NCI-H187 treated with DMSO at 0.1 percent for 48 hours (cell line): ENCODE measurements at places on chromosomes 7 and 10.

DNA sequence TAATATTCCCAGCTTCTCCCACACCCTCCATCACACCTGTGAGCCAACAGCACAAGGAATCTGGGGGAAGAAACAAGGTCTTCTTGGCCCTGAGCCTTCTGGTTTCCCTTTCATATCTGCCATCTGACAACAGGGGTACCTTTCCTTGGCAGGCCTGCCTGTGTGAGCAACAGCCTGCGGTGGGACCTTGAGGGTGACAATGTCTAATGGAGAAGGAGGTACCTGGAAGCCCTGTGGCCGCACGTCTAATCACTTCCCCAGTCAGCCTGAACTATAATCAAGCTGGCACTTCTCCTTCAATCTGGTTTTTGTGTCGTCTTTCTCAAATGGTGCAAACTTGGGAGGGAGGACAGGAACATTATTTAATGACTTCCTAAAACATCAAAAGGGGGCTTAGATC, 41.2 kb downstream of the NRCAM start:
- DNase-seq = no peak

DNA sequence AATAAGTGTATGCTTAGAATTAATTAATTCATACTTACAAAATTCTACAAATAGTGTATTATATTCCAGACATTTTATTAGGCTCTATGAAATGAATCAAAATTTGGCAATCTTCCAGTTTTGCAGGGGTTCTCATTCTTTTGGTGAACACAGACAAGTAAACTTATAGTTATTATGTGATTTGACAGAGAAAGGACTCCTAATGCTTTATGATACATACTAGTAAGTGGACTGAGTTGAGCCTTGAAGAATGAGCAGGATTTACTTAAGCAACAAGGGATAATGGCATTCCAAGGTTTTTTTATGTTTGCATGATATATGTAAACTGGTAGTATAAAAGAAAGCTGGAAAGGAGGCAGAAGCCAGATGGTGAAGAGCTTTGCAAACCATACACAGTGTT, 145.7 kb upstream of the FERD3L start:
- no peak for DNase-seq

- DNase-seq = no peak
These were observed 30.0 kb downstream of the ALDH18A1 start for GRCh38 chr10:95626500-95626899.

GRCh38 chr10:9848981-9849380, 1168.7 kb upstream of the CELF2 start:
- DNase-seq = no peak

DNA sequence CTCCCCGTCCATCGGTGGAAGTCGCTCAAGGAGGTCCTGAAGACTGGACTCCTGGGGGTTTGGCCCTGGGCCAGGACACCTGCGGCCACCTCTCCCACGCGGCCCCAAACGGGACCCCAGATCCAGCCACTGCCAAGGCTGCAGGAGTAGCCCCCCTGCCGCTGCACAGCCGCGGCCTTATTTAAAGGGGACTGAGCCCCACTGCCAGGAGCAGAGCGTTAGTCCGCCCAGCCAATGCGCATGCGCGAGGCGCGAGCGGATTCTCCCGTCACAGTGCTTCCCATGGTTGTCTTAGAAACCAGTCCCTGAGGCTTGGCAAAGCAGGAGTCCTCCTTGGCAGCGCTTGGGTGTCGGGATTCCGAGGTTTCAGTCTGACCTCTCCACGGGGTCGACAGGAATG, 320.0 kb downstream of the ZNF716 start:
- DNase-seq = no peak

DNA sequence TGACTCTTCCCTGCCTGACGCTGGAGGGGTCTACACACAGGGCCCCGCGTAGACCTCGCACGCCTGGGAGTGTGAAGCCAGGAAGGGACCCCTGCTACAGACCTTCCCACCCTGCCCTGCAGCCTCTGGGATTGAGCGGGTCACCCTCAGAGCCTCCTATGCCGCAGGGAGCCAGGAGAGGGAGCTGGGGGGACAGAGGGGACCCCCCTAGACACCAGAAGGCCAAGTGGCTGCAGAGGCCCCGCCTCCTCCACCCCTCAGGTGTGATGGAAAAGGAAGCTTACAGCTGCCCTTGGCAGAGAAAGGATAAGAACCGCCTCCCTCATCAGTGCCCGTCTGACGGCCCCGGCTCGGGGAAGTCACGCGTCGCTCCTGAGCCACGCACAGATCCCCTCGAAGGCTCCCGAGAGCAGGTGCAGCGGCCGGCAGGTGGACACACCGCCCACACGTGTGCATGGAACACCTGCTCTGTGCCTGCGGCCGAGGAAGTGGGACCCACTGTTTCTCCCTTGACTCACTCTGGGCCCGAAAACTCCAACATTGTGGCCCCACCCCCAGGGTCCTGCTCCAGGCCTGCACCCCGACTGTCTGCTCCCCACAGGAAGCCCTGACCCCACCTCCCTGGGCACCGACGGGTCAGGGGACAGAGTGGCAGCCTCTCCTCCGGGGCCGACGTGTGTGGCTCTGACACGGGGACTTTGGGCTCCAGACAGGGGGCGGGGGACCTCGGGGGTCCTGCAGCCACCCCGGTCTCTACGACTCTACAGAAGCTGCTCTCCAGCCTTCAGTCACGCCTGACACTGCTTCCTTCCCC, 73.3 kb downstream of the MICALL2 start:
- DNase-seq = no peak

DNA sequence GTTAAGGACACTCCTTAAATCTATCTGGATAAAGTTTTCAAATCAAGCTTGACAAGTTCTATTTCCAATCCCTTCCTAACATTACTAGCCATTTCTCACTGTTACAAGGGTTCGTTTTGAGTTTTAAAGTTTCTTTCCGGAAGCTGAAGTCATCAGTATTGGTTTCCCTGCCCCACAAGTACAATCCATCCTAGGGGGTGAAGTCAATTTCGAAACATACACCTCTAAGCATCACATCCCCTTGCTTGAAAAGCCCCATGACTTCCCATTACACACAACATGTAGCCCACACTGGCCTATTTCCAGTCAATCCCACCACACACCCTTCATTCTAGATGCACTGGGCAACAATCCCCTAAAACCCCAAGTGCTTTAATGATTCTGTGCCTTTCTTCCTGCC, 13.0 kb downstream of the DPY19L1 start:
- no peak for DNase-seq
